GM04503 (cell line): ENCODE measurements at places on chromosomes 4 and X.

DNA sequence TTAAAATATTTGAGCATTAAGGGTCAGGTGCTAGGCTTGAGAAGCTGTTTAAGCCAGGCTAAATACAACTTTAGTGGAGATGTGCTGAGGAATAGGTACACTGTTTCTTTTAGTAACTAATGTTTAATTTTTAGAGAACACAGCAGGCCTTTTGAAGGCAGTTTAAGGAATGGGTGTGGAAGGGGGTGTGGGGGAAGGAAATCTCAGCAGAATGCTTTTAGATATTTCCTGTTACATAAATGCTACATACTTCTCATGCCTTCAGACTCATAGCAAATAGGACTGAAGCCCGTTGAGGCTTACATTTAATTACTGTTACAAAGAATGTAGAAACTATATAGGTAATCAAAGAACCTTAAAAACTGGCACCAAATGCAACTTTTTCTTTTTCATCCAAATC is 66.3 kb downstream of the WWC2 start:
- no peak for DNase-seq

GRCh38 chrX:13646154-13646549 is 6.8 kb upstream of the TCEANC start:
- no peak for DNase-seq

DNA sequence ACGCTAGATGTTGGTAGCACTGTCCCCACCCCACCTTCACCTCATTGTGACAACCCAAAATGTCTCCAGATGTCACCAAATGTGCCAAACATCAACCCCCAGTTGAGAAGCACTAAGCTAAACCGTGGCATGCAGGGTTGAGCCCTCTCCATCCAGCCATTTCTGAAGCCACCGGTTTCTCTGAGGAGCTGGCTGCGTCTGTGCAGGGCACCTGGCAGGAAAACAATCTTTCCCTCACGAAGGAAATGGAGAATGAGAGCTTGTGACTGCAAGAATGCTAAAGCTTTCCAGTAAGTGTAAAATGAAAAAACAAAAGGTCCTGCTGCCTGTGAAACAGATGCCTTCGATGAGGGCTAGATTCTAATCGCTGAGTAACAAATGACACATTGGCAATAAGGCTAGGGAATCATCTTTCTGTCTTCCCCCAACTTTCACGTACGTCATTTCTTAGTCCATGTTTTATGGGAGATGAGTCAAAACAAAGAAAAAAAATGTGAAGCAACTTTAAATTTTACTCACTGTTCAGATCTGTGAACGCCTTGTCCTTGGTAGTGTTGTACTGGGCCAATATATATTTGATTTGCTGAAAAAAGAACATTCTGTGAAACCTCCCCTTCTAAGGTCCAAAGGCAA is 59.9 kb downstream of the PROM1 start:
- no peak for DNase-seq

DNA sequence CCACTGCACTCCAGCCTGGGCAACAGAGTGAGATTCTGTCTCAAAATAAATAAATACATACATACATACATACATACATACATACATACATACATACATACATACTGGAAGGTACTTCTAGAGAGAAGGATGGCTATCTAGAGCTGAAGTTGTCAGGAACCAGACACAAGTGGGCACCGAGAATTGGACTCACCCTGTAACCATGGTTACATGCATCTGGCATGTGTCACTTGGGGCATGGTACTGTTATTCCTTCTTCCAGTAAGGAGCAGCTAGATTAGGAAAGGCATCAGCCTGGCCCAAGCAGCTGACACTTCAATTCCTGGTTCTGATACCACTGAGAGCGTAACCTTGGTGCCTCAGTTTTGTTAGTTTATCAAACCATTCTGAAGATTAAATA is 127.1 kb downstream of the SH3KBP1 start:
- no peak for DNase-seq

GRCh38 chr4:121079376-121079775 is 7.0 kb upstream of the NDNF start:
- DNase-seq = no peak

GRCh38 chr4:112296949-112297880 is at the start of gene ALPK1:
Gene ALPK1 (plus strand): TSS chr4:112297369.
- peak; percentile 76 for DNase-seq
